ENCODE measurements at places on chromosomes 6 and 20. TPM values are rescaled to one million over a fixed set of nuclear protein-coding genes. Genes with fewer than 3 reads are reported as not detected.

Gene TXNDC5
- polyA plus RNA-seq, result 125 TPM

Gene PDE10A
- polyA plus RNA-seq, result not detected

Gene ENPP3
- polyA plus RNA-seq, result 17.8 TPM

Gene SNAP25
- polyA plus RNA-seq, result not detected

Gene XKR7
- not detected for polyA plus RNA-seq

Gene FAM184A
- 9.9 TPM for polyA plus RNA-seq

Gene ANKRD6
- not detected for polyA plus RNA-seq

Gene RBM24
- not detected for polyA plus RNA-seq

Gene MRAP2
- 9.3 TPM for polyA plus RNA-seq

Gene RCAN2
- polyA plus RNA-seq, result not detected

Gene BHLHE23
- polyA plus RNA-seq, result not detected

Gene CNR1
- 0.94 TPM for polyA plus RNA-seq

Gene EYA4
- not detected for polyA plus RNA-seq

Gene DPPA5
- polyA plus RNA-seq, result not detected

Gene PREX1
- 4.2 TPM for polyA plus RNA-seq

Gene HLA-DQA2
- not detected for polyA plus RNA-seq

Gene TOX2
- polyA plus RNA-seq, result not detected

Gene BPIFB1
- polyA plus RNA-seq, result not detected

Gene CLVS2
- polyA plus RNA-seq, result not detected

Gene COL19A1
- polyA plus RNA-seq, result not detected

Gene PBOV1
- not detected for polyA plus RNA-seq

Gene SLC16A10
- polyA plus RNA-seq, result 0.24 TPM

Gene BNIP5
- not detected for polyA plus RNA-seq

Gene CTAGE9
- polyA plus RNA-seq, result not detected

Gene ENPP1
- 0.05 TPM for polyA plus RNA-seq

Gene CDH22
- not detected for polyA plus RNA-seq

Gene LINC00237
- polyA plus RNA-seq, result not detected

Gene TREML1
- not detected for polyA plus RNA-seq

Gene LGSN
- not detected for polyA plus RNA-seq

Gene PHACTR3
- polyA plus RNA-seq, result not detected

Measured in K562 (cell line).